ENCODE measurements at places on chromosomes 16 and 17.

- no peak for DNase-seq
Observed at GRCh38 chr16:783404-784161, 4.6 kb downstream of the RPUSD1 start.

GRCh38 chr16:3223913-3224515 lies 10.9 kb downstream of the ZNF200 start:
- DNase-seq: no peak

- no peak for DNase-seq
Observed at GRCh38 chr16:83306961-83307593, 500.7 kb upstream of the HSBP1 start.

GRCh38 chr17:10200016-10200415 lies 1.6 kb upstream of the GAS7 start:
- DNase-seq: no peak

GRCh38 chr16:87945351-87946042 lies 5.7 kb upstream of the BANP start:
- DNase-seq: no peak

- DNase-seq: no peak
Observed at GRCh38 chr16:57527610-57528360, 8.6 kb downstream of the CCDC102A start.

- no peak for DNase-seq
Observed at GRCh38 chr16:78972006-78972405, 628.5 kb downstream of the MAF start.

- no peak for DNase-seq
Observed at GRCh38 chr16:71895679-71896365, 491 bp downstream of the IST1 start.

DNA sequence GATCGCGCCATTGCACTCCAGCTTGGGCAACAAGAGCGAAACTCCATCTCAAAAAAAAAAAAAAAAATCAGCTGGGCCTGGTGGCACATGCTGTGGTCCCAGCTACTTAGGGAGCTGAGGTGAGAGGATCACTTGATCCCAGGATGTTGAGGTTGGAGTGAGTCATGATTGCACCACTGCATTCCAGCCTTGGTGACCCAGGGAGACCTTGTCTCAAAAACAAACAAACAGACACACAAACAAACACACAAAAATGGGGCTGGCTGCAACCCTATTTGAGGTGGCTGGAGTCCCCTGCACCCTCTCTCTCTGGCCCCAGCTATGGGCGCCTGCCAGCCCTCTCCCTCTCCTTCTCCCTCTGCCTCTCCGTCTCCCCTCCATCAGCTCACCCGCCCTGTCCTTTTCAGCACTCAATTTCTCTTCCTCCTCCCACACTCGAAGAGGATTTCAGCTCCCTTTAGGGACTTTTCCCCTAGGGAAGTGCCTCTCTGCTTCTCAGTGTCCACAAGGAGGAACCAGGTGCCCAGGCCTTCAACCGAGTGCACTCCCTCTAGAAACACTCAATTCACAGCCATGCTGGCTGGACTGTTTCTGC lies 17.5 kb upstream of the TFAP4 start:
- DNase-seq: no peak

DNA sequence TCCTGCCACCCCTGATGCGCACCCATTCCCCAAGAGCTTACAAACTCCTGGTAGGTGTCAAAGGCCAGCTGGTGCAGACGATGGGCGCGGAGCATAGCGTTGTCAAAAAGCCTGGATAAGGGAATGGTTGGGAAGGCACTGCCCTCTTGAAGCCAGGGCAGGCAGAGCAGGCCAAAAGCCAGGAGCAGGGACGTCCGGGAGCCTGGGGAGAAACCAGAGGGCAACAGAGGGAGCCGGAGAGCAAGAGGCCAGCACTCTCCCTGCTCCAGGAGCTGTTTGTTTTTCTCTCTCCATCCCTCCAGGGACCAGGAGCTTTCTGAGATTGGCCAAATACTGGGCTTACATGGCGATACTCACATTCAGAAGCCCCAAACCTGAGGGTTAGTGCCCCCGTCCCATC lies 334 bp downstream of the GH1 start:
- DNase-seq: no peak

GRCh38 chr16:4246777-4247459 lies 5.0 kb upstream of the SRL start:
- no peak for DNase-seq

DNA sequence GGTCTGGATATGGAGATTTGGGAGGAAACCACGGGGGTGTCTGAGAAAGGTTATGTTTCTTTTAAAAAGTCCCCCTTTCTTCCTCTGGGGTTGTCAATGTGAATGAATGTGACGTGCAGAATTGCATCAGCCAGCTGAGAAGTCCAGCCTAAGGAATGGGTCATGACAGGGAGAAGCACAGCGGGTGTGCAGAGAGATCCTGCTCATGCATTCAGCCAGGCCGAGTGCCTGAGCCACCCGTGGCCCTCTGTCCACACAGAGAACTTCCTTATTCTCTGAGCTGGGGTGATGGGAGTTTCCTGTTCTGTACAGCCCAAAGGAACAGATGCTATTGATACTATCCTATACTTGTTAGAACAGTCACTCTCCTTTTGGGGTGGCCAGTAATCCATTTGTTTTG lies 117.9 kb downstream of the CPPED1 start:
- DNase-seq: no peak

- DNase-seq: no peak
Observed at GRCh38 chr17:44572801-44573200, 15.5 kb downstream of the FZD2 start.

GRCh38 chr16:70548936-70549335 lies 25.3 kb downstream of the SF3B3 start:
- DNase-seq: no peak

- DNase-seq: no peak
Observed at GRCh38 chr16:68233085-68233834, 2.7 kb downstream of the ESRP2 start.

DNA sequence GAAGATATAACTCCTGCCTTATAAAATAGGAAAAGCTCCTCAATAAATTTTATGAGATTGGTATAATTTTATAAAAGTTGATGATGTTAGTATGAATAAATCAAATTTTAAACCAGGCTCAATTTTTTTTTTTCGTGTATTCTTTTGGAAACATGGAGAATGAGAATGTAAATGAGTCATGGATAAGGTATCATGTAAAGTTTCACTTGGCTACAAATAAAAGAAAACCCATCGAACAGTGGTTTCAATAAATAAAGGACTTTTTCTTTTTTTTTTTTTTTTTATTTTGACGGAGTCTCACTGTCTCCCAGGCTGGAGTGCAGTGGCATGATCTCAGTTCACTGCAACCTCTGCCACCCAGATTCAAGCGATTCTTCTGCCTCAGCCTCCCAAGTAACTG lies 67.3 kb downstream of the PHKB start:
- no peak for DNase-seq

- DNase-seq: no peak
Observed at GRCh38 chr16:31298958-31299357, 39.2 kb downstream of the ITGAM start.

- no peak for DNase-seq
Observed at GRCh38 chr17:52837492-52837891, 679.0 kb upstream of the CA10 start.

- DNase-seq: no peak
Observed at GRCh38 chr17:66619206-66619605, 215.7 kb upstream of the CACNG5 start.

GRCh38 chr17:4574448-4575045 lies 9.8 kb upstream of the SMTNL2 start:
- no peak for DNase-seq

DNA sequence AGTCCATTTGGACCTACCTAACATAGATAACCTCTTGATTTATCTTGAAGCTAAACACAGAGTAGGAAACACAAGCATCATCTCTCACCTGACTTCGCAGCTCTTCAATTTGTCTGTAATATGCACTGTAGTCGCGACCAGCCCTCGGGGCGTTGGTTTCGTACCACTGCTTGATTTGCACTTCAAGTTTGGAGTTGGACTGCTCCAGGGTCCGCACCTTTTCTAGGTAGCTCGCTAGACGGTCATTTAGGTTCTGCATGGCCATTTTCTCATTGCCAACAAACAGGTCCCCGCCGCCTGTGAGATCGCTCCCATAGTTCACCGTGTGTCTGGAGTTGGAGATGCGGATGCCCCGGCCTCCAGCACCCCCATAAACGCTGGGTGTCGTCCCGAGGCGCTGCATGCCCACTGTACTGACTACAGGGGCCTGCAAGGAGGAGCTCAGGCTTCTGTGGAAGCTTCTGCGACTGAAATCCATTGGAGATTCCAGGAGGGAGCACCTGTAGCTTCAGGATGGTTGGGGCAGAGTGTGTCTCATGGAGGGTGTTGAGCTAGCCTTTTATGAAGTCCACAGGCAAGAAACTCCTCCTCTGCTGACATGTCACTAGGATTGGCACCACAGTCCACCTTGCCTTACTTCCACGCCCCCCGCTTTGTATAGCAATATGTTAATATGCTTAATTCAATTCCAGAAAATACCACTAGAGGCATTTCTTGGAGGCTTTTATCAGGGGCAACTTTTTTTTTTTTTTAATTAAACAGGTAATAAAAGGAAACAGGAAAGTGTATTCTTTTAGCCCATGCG lies at the start of gene KRT20:
Gene KRT20 (minus strand): TSS at position 535 of the 805 bp plus-strand sequence. CDS start 57 bp downstream, at position 478.
- DNase-seq: no peak

DNA sequence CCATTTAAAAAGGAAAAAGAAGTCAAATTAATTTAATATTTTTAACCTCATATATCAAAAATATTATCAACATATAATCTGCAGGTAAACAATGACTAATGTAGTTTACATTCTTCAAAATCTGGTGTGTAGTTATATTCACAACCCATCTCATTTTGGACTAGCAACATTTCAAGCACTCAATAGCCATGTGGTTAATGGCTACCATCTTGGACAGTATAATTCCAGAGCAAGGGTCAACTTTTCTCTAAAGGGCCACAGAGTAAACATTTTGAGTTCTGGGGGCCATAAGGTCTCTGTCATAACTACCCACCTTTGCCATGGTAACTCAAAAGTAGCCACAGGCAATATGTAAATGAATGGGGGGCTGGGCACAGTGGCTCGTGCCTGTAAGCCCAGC lies 153.9 kb downstream of the PARN start:
- DNase-seq: no peak

- no peak for DNase-seq
Observed at GRCh38 chr17:37744961-37745800, at the start of gene HNF1B. Gene HNF1B, minus strand, starts transcription at chr17:37745059. Its CDS starts 175 bp downstream, at chr17:37744884.

DNA sequence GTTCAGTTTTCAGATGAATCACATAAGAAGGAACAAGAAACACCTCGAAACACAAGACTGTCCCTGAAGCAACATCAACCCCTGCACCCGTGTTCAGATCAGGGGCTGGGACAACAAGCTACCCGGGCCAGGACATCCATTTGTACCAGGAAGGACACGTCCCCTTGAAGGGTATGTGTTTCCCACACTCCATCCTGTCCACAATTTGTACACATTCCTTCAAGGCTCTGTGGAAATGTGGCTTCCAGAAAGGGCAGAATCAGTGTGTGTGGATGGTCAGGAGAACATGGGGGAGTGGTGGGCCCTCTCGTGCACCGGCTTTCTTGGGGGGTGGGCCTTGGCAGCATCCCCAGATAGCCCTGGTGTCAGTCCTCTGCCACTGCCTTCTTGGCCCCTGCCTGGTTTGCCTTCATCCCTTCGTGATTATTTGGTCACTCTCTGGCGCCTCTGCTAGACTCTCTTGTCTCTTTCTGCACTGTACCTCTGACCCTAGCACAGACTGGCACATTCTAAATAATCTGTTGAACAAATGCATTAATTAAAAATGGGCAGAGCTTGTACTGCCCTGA lies 10.3 kb downstream of the KIFC3 start:
- DNase-seq: no peak

DNA sequence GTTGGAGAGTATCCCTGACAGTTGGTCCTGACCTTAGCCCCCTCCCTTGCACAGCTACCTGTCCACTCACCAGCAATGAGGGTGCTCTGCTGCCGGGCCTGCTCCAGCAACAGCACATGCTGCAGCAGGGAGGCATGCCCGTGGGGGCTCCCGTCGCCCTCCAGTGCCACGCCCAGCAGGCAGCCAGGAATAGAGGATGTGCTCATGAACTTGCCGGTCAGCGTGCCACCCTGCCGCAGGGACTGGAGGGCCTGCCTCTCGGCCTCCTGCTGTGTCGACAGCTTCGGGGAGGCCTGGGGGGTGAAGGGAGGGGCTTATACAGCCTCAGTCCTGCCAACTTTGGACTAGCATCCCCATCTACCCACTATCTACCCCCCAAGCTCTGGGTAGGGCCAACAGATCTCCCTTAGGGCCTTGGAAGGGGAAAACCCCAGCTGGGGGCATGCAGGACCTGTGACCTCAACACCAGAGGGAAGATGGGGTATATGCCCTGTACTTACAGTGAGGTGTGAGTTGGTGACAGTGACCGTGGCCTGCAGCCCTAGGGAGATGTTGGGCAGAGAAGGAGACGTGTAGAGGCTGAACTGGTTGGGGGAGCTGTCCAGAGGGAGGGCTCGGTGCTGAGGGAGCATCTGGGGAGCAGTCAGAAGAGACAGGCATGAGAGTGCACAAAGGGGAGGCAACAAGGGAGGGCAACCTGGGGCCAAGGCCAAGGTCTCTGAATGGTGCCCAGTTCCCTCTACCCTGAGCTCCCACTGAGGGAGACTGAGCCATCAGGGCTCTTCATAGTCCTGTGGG lies 20.9 kb downstream of the G6PC3 start:
- DNase-seq: no peak

DNA sequence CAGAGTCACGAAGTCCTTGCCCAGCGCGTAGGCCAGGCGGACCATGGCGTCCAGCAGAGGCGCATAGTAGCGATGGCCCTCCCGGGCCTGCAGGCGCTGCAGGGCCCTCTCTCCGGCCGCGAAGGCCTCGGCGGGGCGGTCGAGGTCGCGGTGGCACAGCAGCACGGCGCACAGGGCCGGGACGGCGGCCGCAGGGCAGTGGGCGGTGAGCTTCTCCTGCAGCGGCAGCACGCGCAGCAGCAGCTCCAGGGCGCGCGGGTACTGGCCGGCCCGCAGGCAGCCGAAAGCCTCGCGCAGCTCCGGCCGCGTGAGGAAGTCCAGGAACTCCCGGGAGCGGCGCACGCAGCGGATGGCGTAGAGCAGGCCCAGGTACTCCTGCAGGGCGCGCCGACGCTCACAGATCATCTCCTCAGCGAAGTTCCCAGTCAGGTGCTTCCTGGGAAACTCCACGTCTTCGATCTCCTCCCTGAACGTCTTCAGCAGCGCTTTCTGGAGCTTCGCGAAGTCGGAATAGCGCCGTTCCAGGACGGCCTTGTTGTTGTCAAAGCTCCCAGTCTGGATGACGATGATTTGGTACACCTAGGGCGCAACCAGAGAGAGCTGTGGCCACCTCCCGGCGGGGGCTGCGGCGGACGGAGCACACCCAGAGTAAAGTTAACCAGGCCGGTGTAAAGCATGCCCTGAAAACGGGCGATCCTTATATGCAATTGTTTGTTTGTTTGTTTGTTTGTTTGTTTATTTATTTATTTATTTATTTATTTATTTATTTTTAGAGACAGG lies 7.4 kb downstream of the SNX20 start:
- DNase-seq: no peak
